Glutamatergic neuron (in vitro differentiated cells): ENCODE measurements at places on chromosomes 5 and 9.

- no peak overlapping the region for H3K27ac ChIP-seq
- no peak for DNase-seq
These were observed 7.8 kb upstream of the DELE1 start for GRCh38 chr5:141915881-141916336.

- peaks cover 3% of the 10 kb centered on the region for H3K27me3 ChIP-seq
- H3K4me1 ChIP-seq: peaks cover 9% of the 10 kb centered on the region
- H3K27ac ChIP-seq: no peak overlapping the region
- no peaks in the 10 kb centered on the region for H3K36me3 ChIP-seq
- no peak overlapping the region for H3K4me3 ChIP-seq
These were observed 35.3 kb upstream of the PLPP1 start for GRCh38 chr5:55570026-55570425.

DNA sequence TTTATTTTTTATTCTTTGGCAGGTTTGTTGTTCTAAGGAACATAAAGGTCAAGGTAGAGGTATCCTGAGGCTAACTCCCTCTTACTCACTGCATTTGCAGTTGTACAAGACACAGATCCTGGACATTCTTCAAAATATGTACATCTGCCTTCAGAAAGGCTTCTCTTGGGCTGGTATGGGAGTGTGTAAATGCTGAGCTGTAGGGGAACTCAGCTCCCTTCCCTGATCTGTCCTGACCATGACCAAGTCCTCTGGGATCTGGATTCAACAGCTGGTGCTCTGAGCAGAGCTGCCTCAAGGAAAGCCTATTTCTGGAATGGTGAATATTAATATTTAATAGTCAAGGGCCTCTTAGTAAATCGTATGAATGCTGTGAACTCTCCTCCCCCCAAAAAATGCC is 117.4 kb downstream of the PRKACG start:
- DNase-seq: no peak
- H3K4me3 ChIP-seq: peak overlapping the region; percentile 25
- no peaks in the 10 kb centered on the region for H3K27me3 ChIP-seq
- peak overlapping the region; percentile 62 for H3K27ac ChIP-seq

- no peaks in the 10 kb centered on the region for H3K36me3 ChIP-seq
- H3K4me3 ChIP-seq: no peak overlapping the region
- H3K27me3 ChIP-seq: no peaks in the 10 kb centered on the region
- H3K4me1 ChIP-seq: peaks cover 6% of the 10 kb centered on the region
- H3K27ac ChIP-seq: no peak overlapping the region
These were observed 33.3 kb upstream of the SLCO6A1 start for GRCh38 chr5:102532123-102532522.

DNA sequence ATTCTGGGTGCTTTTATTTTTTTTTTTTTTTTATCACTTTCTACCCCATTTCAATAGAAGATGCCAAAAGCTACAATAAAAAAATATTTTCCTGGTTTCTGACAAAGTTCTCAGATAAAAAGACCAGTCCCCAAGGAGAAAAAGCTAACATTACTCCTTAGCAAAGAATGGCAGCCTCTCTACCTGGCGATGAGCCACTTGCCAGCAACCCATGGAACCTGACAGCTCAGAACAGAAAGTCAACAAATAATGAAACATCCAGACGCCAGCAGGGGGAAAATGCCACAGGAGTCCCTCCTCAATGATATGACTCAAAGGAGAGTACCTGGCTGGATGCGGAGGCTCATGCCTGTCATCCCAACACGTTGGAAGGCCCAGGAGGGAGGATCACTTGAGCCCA is 123.2 kb downstream of the MYO10 start:
- H3K27me3 ChIP-seq: peaks cover 6% of the 10 kb centered on the region
- H3K36me3 ChIP-seq: no peaks in the 10 kb centered on the region
- H3K4me3 ChIP-seq: no peak overlapping the region

GRCh38 chr5:115257981-115258380 is 4.7 kb downstream of the PGGT1B start:
- no peak overlapping the region for H3K4me3 ChIP-seq
- no peak overlapping the region for H3K27ac ChIP-seq
- H3K36me3 ChIP-seq: no peaks in the 10 kb centered on the region

DNA sequence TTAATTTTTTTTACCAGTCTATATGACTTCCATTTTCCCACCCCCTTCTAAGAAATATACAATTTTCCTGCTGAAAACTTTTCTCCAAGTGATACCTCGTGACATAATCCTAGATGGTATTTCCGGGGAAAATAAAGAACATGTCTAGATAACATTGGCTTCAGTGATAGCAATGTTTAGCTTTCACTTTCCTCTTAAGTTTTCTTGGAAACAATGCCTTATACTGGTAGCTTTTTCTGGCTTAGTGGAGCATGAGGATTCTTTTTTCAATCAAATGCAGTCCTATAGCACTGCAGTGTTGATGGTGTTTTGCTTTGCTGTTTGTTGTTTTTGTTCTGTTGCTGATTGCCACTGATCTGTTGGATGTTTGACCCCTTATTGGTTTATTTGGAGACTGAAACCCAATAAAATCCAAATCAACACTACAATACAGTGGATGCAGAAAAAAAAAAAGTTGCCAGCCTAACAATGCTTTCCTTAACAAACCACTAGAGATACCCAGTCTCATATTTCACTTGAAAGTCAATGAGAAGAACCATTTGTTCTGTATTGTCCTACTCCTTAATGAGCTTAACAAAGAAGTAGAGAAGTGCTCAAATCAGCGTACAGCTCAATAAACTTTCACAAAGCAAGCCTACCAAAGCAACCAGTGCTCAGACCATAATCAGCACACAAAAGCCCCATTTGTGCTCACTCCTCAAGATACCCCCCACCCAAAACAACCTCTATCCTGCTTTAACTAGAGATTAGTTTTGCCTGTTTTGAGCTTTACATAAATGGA is 74.2 kb upstream of the GRAMD2B start:
- no peak overlapping the region for H3K27ac ChIP-seq
- H3K4me1 ChIP-seq: peaks cover 6% of the 10 kb centered on the region
- DNase-seq: no peak

- no peaks in the 10 kb centered on the region for H3K4me1 ChIP-seq
- DNase-seq: no peak
- no peak overlapping the region for H3K4me3 ChIP-seq
- no peak overlapping the region for H3K27ac ChIP-seq
These were observed 280.2 kb downstream of the CDH12 start for GRCh38 chr5:22572941-22573340.

DNA sequence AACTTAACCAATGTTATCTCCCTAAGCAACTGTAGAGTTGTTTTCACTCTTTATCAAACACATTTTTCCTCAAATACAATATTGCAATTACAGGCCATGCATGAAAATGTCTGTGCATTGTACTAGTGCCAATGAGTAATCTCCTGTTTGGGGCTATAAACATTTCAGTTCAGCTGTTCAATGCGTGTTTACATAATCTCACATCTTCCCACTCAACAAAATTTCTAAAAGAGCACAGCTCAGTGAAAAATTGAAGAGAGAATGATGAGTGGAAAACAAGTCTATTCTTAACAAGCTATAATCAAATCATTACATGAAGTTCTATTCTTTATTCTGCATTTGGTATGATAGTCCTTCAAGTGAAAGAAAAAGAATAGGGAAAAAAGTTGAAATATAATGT is 780.5 kb upstream of the CDH9 start:
- H3K27me3 ChIP-seq: no peaks in the 10 kb centered on the region
- no peak overlapping the region for H3K27ac ChIP-seq
- no peak for DNase-seq
- no peaks in the 10 kb centered on the region for H3K4me1 ChIP-seq
- H3K36me3 ChIP-seq: no peaks in the 10 kb centered on the region
- no peak overlapping the region for H3K4me3 ChIP-seq

GRCh38 chr5:100900796-100901781 is 2.0 kb downstream of the ST8SIA4 start:
- DNase-seq: peak; percentile 55
- H3K36me3 ChIP-seq: no peaks in the 10 kb centered on the region
- peaks cover 16% of the 10 kb centered on the region for H3K27me3 ChIP-seq
- peak overlapping the region; percentile 81 for H3K27ac ChIP-seq

DNA sequence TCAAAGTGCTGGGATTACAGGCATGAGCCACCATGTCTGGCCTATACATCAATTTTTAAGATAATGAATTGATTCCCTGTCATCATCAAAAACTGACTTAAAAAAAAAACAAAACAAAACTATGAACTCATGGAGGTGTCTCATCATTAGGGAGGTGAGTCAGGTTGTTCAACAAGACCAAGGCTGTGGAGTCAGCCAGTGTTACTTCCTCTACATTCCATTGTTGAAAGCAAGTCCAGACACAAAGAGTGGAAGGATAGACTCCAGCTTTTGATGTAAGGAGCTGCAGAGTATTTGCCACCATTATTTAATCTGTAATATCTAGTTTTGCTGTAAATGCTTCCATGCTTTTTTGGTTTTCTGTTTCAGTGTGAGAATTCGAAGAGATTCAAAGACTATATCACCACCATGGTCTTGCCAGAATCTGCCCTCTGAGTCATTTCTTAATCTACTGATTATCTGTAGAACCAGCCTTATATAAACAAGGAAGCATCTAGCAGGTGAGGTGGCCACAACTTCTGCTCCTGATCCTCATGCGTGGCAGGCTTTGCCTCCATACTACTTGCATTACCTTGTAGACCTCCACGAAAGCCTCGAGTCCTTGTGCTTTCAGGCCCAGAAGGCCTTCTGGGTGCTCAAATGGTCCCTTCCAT is 156.1 kb downstream of the FGF1 start:
- H3K27ac ChIP-seq: no peak overlapping the region
- no peak overlapping the region for H3K4me3 ChIP-seq
- DNase-seq: no peak
- no peaks in the 10 kb centered on the region for H3K36me3 ChIP-seq

- no peak overlapping the region for H3K4me3 ChIP-seq
- peaks cover 6% of the 10 kb centered on the region for H3K4me1 ChIP-seq
- no peaks in the 10 kb centered on the region for H3K36me3 ChIP-seq
- no peak overlapping the region for H3K27ac ChIP-seq
These were observed 100.4 kb downstream of the SPOCK1 start for GRCh38 chr5:137398751-137399150.

GRCh38 chr5:151799407-151799806 is 27.7 kb downstream of the G3BP1 start:
- H3K27me3 ChIP-seq: no peaks in the 10 kb centered on the region
- DNase-seq: no peak
- no peaks in the 10 kb centered on the region for H3K36me3 ChIP-seq
- H3K4me3 ChIP-seq: no peak overlapping the region
- no peaks in the 10 kb centered on the region for H3K4me1 ChIP-seq

GRCh38 chr5:153211076-153211475 is 279.4 kb upstream of the GRIA1 start:
- peaks cover 4% of the 10 kb centered on the region for H3K4me1 ChIP-seq
- H3K36me3 ChIP-seq: peaks cover 4% of the 10 kb centered on the region
- H3K27ac ChIP-seq: no peak overlapping the region
- H3K27me3 ChIP-seq: no peaks in the 10 kb centered on the region

DNA sequence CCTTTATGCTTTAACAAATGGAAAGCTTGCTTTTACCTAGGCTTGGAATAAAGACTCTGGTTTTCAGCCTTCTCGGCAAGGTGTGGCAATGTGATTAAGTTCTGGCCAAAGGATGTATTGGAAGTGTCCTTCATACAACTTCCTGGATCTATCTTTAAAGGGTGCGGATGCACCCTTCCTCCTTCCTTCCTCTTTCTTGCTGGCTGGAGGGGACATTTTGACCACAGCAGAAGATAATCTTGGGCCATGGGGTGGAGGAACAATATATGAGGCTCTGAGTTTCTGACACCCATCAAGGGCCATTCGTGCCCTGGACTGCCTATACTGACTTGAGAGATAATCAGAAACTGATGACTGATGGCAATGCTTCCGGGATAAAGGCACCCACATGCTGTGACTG is 145.7 kb downstream of the ACER2 start:
- H3K4me3 ChIP-seq: no peak overlapping the region
- H3K4me1 ChIP-seq: peaks cover 18% of the 10 kb centered on the region
- H3K36me3 ChIP-seq: peaks cover 16% of the 10 kb centered on the region
- H3K27ac ChIP-seq: no peak overlapping the region
- no peak for DNase-seq

GRCh38 chr5:165370794-165371193 is 1865.4 kb downstream of the MAT2B start:
- no peak overlapping the region for H3K27ac ChIP-seq
- H3K27me3 ChIP-seq: no peaks in the 10 kb centered on the region
- no peak overlapping the region for H3K4me3 ChIP-seq
- no peak for DNase-seq
- H3K4me1 ChIP-seq: no peaks in the 10 kb centered on the region

DNA sequence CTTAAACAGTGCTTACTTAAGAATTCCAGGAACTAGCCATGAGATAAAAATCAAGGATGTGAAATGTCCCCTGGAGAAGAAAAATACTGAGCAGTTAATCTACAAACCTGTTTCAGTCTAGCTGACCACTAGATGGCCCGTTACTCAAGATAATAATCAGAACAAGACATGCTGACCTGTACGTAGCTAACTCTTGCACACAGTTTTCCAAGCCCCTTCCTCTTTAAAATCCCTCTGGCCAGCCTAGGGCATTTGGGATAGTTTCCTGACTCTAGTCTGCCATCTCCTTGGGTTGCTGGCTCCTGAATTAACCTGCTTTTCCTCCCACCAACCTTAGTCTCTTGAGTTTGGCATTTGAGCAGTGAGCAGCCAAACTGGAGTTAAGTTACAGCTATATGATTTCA is 59.2 kb upstream of the TRAF1 start:
- H3K4me3 ChIP-seq: no peak overlapping the region
- no peaks in the 10 kb centered on the region for H3K36me3 ChIP-seq
- no peaks in the 10 kb centered on the region for H3K27me3 ChIP-seq
- H3K27ac ChIP-seq: no peak overlapping the region

DNA sequence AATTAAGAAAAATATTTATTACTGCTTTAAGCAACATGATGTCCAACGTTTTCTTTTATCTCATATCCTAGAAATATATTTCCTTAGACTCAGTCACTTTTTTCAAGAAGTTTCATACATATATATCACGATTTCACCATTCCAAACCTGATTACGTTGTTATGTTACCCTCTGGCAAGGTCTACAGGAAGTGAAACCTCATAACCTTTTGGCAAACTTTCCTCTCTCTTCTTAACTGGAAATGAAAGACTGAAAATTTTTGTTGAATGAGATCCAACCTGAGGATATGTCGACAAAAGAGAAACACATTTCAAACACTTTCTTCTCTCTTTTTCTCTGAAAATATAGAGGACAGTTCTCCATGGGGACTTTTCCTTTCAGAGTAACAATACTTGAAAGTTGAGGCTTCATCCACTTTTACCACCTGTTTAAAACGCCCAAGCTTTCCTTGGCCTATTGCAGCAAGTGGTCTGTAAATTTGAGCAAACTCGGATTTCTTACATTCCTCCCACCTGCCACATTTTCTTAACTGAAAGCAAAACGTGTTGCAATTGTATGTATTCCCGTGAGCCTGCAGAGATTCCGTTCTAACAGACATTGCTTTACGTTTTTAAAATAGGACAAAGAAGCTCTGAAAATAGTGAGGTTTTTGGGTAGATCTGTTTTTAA is 298.1 kb downstream of the CETN3 start:
- H3K4me3 ChIP-seq: no peak overlapping the region
- peaks cover 3% of the 10 kb centered on the region for H3K27me3 ChIP-seq
- H3K27ac ChIP-seq: no peak overlapping the region
- no peaks in the 10 kb centered on the region for H3K36me3 ChIP-seq
- H3K4me1 ChIP-seq: peaks cover 12% of the 10 kb centered on the region
